ENCODE measurements at places on chromosomes 2 and 18.
A peak's percentile ranks its signal among the peaks of the same experiment; 100 is the strongest.

DNA sequence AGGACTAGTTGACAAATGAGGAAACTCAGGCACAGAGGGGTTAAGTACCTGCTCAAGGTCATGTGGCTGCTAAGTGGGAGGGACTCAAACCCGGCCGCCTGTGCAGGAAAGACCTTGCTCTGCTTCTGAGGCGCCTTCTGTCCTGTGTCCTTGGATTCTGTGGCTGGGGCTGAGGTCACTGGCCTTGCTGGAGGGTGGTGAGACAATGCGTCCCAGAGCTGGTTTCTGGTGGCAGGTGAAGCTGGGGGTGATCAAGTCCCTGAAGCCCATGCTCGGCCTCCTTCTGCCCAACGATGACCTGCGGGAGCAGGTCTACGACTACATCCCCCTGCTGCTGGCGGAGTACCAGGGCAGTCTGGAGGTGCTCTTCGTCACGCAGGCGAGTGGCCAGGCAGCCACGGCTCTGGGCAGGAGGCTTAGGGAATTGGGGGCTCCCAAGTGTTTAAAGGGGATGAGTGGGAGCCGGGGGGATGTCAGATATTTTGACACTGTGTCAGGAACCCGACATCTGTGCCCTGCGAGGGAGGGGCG is 16.1 kb downstream of the MROH2A start:
- no peak for DNase-seq

DNA sequence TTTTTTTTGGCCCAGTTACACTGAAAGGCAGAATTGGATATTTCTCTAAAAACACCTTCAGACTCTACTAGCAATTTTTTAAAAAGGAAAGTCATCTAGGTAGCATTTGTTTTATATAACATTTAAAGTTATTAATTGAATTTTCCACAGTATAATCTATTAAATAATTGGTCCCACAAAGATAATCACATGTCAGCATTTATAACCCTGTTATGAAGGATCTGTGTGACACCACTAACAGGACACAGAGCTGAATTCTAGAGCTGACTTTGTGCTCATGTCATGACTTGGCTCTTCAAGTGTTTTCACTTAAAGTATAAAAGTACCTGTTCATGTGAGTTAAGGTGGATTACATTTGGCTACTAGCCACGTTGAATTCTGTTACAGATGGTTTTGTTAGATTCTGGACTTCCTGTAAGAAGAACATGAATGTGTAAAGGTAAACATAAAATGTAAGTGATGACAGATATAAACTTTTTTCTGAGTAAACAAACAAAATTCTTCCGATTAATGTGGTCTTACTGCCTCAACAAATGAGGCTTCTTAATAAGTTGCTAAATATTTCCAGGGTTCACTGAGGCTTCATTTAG is 69.1 kb upstream of the PROKR1 start:
- no peak for DNase-seq

- DNase-seq: no peak
These were observed 211.2 kb upstream of the MYT1L start for GRCh38 chr2:2542316-2542715.

GRCh38 chr2:148042219-148042618 is 21.3 kb downstream of the MBD5 start:
- DNase-seq: no peak

GRCh38 chr2:69390001-69390400 is 3.0 kb upstream of the GFPT1 start:
- no peak for DNase-seq

- no peak for DNase-seq
These were observed 7.7 kb downstream of the PPP1R7 start for GRCh38 chr2:241157841-241158545.

- no peak for DNase-seq
These were observed 684 bp upstream of the ARPC2 start for GRCh38 chr2:218216336-218216673.

- peak; percentile 3 for DNase-seq
These were observed 11.8 kb downstream of the MAPRE3 start for GRCh38 chr2:26982102-26982742.

DNA sequence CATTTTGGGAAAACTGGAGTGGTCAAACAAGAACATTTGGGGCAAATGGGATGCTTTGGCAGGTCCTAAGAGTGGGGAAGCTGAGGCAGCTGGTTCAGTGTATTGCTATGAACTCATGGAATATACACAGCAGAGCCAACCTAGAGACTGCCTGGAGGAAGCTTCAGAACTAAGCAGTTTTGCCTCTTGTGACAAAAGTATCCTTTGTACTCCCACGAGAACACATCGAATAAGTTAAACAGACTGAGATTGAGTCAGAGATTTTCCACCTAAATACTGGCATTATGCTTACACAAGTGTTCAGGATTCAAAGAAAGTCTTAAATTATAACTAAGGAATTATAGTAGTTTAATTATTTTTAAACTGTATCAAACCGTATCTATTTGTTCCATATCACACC is 5.2 kb upstream of the ARMC9 start:
- DNase-seq: no peak

- DNase-seq: no peak
These were observed 19.8 kb downstream of the VPS4B start for GRCh38 chr18:63402246-63403162.
